ENCODE measurements at places on chromosomes 16 and 17.

DNA sequence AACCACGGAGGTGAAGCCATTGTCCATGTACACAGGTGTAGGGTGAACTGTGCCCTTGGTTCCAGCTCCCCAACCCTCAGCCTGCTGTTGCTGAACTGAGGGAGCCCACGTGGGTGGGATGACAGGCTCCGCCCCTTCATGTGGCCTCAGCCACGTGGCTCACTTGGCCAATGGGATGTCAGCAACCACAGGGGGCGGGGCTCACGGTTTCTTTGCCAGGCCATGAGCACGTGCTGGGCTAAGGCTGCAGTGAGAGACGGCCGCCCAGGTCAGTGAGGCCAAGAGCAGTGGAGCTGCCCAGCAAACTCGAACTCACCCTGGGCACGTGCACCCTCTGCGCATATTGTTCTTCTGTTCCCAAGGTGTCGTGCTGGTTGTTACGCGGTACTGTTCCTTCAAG is 282.6 kb downstream of the IRF8 start:
- no peak for DNase-seq

GRCh38 chr17:45719335-45720071 is 64.6 kb upstream of the CRHR1 start:
- no peak for DNase-seq

- no peak for DNase-seq
Observed at GRCh38 chr16:31008149-31008548, 2.3 kb downstream of the STX1B start.

- no peak for DNase-seq
Observed at GRCh38 chr16:64762211-64762610, 359.7 kb downstream of the CDH11 start.

- DNase-seq, result peak; percentile 94
Observed at GRCh38 chr16:81077076-81077940, at the start of gene C16orf46. Gene C16orf46, minus strand, starts transcription at chr16:81077238. Its CDS starts 13,283 bp downstream, at chr16:81063955.

DNA sequence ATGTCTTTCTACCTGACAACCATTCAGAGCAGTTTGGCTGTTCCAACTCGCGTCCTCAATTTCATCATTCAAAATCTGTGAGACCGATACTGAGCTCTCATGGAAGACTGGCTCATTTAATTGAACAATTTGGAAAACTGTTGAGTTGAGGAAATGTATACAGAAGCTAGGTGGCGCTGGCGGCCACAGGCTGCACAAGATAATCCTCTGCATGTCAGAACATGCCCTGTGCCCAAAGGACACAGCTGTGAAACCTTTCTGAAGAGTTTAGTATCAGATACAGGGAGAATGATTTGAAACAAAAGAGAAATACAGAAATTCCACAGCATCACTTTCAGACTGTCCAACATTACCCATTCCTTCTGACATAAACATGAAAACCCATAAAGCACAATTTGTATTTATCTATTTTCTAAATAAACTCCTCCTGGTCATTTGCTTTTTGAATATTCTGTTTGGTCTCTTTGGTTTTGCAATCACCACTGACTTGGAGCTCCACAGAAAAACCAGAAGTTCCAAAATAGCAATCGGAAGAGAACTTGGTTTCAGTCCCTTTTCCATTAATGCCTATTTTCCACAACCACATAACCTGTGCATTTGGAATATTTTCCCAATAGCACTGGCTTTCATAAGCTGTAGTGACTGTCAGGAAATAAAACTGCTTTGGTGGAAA is 192.8 kb downstream of the MAP2K6 start:
- DNase-seq, result no peak

DNA sequence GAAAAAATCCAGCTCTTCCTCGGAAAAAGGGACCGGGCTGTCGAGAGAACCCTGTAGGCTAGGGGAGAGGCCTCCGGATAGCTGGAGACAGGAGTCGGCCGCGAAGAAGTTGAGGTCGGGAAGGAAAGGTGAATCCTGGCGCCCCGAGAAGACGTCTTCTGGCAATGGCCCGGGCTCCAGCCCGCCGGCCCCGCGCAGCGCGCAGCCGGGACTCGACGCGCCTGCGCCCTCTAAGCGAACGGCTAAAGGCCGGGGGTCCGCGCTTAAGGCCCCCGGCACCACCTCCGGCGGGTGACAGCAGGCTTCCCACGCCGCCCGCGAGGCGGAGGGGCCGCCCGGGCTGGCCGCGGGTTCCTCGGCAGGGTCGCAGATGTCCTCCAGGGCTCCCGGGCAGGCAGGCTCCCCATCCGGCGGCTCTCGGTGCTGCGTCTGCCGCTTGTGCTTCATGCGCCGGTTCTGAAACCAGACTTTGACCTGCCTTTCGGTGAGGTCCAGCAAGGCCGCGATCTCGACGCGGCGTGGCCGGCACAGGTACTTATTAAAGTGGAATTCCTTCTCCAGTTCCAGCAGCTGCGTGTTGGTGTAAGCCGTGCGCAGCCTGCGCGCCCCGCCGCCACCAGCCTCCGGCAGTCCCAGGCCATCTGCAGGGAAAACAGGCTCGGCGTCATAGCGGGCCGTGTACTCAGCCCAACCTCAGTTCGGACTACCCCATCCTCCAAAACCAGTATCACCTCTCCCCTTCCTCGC is 1.6 kb downstream of the HOXB2 start:
- peak; percentile 52 for DNase-seq

DNA sequence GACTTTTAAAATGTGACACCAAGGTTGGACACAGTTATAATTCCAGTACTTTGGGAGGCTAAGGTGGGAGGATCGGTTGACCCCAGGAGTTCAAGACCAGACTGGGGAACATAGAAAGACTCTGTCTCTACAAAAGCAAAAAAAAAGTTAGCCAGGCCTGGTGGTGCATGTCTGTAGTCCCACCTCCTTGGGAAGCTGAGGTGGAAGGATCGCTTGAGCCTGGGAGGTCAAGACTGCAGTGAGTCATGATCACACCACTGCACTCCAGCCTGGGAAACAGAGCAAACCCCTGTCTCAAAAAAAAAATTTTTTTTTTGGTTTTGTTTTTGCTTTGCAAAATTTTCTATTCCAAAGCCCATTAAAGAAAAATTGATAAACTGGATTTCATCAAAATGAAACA is 281.4 kb downstream of the BCAS3 start:
- DNase-seq, result no peak

- no peak for DNase-seq
Observed at GRCh38 chr16:8887952-8888560, 5.9 kb downstream of the LITAFD start.

DNA sequence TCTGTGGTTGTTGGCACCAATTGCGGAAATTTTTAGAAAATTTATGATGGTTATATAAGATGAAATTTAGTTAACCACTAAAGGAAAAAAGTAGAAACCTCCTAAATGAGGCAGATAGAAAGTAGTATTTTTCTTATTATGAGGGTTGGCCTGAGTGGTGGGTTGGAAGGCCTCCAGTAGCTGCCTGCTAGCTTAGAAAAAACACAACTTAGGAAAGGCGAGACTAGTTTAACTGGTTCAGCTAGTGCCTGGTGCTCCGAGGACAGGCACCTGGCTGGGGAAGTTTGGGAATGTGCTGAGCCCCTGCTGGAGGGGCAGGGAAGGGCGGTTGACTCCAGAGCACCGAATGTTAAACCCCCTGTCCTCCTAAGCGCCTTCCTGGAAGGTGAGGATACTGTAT is 19.9 kb downstream of the LDHD start:
- DNase-seq, result no peak

DNA sequence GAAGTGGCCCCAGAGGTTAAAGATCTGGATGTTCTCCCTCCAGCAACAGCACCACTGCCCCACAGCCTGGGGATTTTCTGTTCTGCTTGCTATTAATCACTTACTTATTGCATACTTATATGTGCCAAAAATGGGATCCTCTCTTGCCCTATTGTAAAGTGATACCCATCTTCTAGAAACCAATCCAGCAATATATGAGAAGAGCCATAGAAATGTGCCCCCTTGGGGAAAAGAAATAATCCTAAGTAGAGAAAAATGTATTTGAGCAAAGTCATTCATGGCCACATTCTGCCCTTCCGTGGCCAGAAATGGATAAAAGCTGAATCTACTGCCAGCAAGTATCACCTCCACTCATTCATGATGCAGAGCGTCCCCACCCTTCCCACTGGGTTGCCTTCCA is 20.9 kb downstream of the SOST start:
- no peak for DNase-seq

- DNase-seq, result no peak
Observed at GRCh38 chr17:73823684-73824083, 179.4 kb upstream of the SDK2 start.

- no peak for DNase-seq
Observed at GRCh38 chr16:57167953-57168352, 17.9 kb downstream of the PSME3IP1 start.

DNA sequence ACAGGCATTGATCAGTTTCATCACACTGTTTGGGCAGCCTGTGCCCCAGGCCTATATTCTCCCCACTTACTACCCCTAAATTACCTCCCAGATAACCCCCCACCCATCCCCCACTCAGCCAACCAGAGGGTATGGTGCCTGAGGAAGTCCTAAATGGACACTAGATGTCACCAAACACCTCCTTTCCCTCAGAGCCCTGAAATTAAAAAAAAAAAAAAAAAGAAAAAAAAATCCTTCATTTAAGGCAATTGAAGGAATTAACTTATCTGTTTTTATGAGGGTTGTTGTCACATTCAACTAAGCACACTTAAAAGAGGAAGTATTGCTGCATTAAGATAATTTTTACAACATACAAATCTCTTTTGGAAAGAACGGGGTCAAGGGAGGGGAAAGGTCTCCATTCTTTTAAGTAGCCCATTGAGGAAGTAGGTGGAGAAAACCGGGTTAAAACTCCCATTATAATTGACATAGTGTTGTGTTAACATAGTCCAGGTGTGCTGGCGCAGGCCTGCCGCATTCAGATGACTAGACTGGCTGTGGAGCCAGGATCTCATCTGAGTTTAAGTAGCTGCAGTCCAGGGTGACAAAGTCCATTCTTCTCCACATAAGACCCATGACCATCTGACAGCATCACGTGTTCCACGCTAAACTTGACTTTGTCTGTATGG is 46.3 kb downstream of the SNX11 start:
- DNase-seq, result no peak

- DNase-seq, result peak; percentile 54
Observed at GRCh38 chr17:55356434-55357328, 65.0 kb downstream of the MMD start.

DNA sequence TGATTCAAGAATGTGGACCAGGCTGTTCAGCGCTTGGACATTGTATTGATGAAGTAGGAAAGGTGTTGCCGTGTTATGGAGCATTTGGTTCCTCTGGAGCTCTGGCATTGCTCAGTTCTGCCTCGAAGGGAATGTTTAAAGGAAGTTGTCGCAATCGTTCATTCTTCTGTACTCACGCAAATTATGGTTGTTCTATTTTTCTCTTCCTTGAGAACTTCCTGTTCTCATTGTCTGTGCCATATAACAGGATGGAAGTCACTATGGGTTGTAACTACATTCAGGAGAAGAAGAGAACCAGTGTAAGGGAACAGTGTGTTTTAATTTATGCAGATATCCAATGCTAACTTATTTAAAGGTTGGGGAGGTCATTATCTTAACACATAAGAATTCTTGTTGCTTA is 13.0 kb downstream of the PCTP start:
- no peak for DNase-seq

DNA sequence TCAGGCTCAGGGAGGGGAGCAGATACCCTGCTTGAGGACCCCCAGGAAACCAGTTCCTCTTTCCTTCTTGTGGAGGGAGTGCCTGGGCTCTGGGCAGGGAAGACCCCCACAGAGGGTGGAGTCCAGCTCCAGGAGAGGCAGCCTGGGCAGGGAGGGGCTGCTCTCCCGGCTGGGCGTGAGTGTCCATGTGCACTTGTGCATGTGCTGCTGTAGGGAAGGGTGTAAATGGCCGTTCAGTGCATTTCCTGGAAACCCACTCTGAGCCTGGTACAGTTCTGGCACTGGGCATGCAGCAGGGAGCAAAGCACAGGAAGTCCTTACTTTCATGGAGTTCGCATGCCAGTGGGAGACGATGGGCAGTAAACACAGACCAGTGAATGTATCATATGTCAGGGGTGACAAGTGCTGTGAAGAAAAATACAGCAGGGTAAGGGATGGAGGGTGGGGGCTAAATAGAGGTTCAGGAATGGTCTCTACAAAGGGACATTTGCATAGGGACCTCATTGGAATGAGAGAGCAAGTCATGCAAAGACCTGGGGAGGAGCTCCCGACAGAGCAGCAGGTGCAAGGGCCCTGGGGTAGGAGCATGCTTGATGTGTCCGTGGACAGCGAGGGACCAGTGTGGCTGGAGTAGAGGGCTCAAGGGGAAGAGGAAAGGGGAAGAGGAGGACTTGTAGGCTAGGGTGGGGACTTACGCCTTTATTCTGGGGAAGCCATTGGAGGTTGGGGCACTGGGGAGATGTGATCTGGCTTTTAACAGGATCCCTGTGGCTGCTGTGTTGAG is 5.5 kb downstream of the STARD3 start:
- DNase-seq, result no peak

DNA sequence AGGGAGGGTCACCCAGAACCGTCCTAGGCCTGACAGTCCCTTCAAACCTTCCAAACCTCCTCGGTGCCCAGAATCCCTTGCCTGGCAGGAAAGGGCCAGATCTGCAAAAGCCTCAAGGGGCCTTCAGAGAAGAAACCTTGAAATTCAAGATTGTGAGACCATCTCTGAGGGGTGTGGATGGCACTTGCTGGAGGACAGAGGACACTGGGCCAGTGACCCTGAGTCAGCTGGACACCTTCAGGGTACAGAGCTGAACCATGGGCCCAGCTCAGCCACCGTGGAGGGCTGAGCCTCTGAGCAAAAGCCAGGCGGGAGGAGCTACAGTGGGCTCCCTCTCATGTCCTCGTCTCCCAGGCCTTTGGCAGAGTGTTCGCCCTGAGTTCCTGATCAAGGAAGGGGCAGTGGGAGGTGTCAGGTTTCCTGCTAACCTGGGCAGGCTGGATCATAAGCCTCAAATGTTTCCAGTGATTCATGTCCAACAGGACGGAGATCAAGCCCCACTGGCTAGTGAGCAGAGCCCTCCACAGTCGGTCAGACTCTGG is 3.0 kb downstream of the PDILT start:
- DNase-seq, result no peak

GRCh38 chr16:31141489-31142108 is 6.1 kb upstream of the PRSS8 start:
- DNase-seq, result no peak

GRCh38 chr16:9836118-9836736 is 346.0 kb downstream of the GRIN2A start:
- DNase-seq, result no peak

- DNase-seq, result no peak
Observed at GRCh38 chr16:50024207-50024606, 818 bp upstream of the CNEP1R1 start.

GRCh38 chr16:58510776-58511628 is 4.3 kb upstream of the SETD6 start:
- DNase-seq, result no peak

- DNase-seq, result no peak
Observed at GRCh38 chr17:75878174-75878998, at the start of gene TRIM47. Gene TRIM47, minus strand, starts transcription at chr17:75878581. Its CDS starts 33 bp downstream, at chr17:75878548.

- no peak for DNase-seq
Observed at GRCh38 chr16:80744856-80745255, 59.5 kb downstream of the CDYL2 start.

All from T-helper 9 cell (primary cell).